ENCODE measurements at places on chromosomes 4 and X.

- H3K4me3 ChIP-seq, result no peak overlapping the region
- H3K27me3 ChIP-seq, result no peaks in the 10 kb centered on the region
- DNase-seq, result no peak
- no peak overlapping the region for H3K27ac ChIP-seq
These were observed 421.8 kb downstream of the HNRNPD start for GRCh38 chr4:81951891-81952455.

GRCh38 chr4:1447676-1448588 is 41.7 kb upstream of the NKX1-1 start:
- H3K36me3 ChIP-seq, result no peaks in the 10 kb centered on the region
- H3K27me3 ChIP-seq, result no peaks in the 10 kb centered on the region
- H3K4me1 ChIP-seq, result no peaks in the 10 kb centered on the region
- H3K27ac ChIP-seq, result no peak overlapping the region
- H3K4me3 ChIP-seq, result no peak overlapping the region

DNA sequence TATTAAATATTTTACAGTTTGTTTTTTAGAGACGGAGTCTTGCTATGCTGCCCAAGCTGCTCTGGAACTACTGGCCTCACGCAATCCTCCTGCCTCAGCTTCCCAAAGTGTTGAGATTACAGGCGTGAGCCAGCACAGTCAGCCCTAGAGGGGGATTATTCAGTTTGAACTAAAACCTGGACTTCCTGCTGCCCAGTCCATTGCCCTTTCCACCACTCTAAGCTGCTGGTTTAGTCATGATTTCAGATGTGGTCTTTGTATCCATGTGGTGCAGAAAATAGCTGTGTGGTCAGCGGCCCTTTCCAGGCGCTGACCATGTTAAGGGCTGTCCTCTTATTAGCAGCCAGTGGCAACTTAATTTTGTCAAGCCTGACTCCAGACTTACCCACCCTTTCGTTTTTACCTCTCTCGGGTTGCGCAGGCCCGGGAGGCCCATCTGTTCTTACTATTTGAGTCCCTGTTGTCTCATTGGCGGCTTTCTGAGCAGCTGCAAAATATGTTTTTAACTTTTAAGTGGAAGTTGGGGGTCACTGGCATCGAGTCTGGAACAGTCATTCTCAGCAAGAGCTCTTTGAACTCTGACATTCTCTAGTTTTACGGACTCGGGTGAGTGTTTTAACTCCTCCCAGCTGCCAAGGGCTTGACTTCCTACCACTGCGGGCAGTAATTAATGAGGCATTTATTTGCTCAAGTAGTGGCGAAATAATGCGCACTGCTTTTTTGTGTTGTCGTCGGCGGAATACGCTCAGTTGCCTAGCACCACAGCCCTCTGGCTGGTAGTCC is 773 bp upstream of the VMA21 start:
- peak overlapping the region; percentile 94 for H3K4me3 ChIP-seq
- no peaks in the 10 kb centered on the region for H3K36me3 ChIP-seq
- no peaks in the 10 kb centered on the region for H3K4me1 ChIP-seq
- no peak for DNase-seq
- H3K27me3 ChIP-seq, result no peaks in the 10 kb centered on the region

DNA sequence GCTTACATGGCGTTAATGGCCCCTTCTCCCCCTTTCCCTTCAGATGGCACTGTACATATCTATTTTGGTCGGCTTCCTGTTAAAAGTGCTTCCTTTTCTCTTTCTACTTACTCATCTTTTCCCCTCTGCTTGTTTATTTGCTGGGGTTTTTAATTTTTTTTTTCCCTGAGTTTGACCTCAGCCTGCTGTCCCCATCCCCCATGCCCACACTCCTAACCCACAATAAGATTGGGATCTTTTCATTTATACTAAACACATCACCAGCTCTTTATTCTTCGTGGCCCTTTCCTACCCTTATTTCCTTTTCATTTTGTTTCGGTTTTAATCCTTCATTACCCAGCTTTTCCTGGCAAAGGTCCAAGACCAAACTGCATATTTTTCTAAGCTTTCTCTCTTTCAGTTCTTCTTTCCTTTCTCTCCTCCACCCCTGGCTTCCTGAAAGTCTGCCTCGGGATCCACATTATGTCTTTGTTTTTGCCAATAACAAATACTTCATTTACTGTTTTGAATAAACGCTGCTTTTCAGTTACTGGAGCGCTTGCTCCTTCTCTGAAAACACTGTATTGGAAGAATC is 152.0 kb upstream of the USP9X start:
- no peak for DNase-seq
- H3K27me3 ChIP-seq, result no peaks in the 10 kb centered on the region
- H3K27ac ChIP-seq, result no peak overlapping the region
- no peaks in the 10 kb centered on the region for H3K4me1 ChIP-seq
- H3K36me3 ChIP-seq, result no peaks in the 10 kb centered on the region
- no peak overlapping the region for H3K4me3 ChIP-seq

DNA sequence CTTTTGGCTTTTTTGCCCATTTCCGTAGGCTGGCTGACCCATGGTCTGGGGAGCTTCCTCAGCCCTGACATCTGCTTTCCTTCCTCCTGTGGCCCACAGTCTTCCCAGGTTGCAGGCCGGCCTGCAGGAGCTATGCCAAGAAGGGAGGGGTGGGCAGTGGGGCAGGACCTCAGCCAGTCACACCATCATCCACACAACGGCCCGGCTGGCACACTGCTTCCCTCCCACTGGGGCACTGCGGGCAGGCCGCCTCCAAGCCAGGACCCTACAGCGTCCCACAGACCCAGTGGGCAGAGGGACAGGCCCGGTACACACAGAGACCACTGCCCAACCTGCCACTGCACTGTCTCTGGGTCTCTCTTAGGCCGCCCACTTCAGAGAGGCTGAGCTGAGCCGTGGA is 38.0 kb downstream of the CTBP1 start:
- no peaks in the 10 kb centered on the region for H3K27me3 ChIP-seq
- no peak overlapping the region for H3K27ac ChIP-seq
- DNase-seq, result no peak
- no peaks in the 10 kb centered on the region for H3K4me1 ChIP-seq
- no peak overlapping the region for H3K4me3 ChIP-seq

DNA sequence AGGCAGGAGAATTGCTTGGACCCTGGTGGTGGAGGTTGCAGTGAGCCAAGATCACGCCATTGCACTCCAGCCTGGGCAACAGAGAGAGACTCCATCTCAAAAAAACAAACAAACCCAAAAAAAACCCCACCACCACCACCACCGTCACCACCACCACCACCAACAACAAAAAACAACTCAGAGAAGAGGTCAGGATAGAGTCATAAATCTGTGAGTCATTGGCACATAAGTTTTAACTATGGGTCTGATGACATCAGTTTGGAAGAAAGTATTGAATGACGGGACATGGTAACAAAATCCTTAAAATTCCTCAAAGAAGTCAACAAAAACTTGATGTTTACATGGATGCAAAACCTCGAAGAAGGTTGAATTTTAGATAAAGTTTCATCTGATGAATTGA is 288.0 kb upstream of the SFRP2 start:
- no peak overlapping the region for H3K4me3 ChIP-seq
- no peaks in the 10 kb centered on the region for H3K4me1 ChIP-seq
- no peak overlapping the region for H3K27ac ChIP-seq
- H3K36me3 ChIP-seq, result no peaks in the 10 kb centered on the region

DNA sequence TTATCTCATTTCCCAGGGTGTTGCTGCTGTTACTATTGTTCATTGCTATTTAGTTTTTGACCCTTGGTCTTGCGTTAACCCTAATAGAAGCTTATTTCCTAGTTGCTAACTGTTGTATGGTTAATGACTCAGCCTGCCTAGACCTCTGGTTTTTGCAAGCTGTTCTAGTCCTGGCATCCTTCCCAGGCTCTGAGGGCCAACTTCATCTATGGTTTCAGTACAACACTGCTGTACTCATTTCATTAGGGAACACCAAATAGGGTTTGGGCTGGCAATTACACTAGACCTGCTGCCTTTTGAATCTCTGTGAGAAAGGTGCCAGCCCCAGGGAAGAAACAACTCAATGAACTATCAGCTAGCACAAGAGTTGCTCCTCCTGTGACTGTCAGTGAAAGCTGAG is 59.6 kb downstream of the DCX start:
- no peaks in the 10 kb centered on the region for H3K36me3 ChIP-seq
- no peaks in the 10 kb centered on the region for H3K27me3 ChIP-seq
- no peaks in the 10 kb centered on the region for H3K4me1 ChIP-seq
- DNase-seq, result no peak
- H3K4me3 ChIP-seq, result no peak overlapping the region
- no peak overlapping the region for H3K27ac ChIP-seq

DNA sequence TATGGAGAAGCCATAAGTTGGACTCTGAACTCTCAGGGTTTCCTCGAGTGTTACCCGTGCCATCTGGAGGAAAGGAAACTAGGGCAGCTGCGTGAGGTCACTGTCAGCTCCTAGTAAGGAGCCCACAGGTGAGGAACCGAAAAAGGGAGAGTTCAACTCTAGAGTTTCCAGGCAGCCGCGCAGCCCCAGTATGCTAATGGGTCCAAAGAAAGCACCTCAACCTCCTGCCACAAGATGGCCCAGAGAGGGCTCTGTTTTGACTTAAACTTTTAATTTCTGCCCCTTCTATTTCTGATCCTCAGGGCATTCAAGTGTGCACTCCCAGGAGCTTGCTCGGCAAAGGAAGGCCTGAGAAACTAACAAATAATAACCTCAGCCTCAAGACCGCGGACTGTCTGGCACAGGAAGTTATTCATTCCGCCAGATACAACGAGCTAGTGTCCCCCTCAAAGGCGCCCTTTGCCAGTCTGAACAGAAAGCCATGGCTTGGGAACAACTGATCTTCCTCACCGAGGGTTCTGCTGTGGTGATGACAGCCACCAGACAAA is 13.9 kb downstream of the SCARB2 start:
- no peak for DNase-seq
- H3K36me3 ChIP-seq, result no peaks in the 10 kb centered on the region
- H3K27ac ChIP-seq, result no peak overlapping the region
- H3K27me3 ChIP-seq, result no peaks in the 10 kb centered on the region

GRCh38 chr4:173532725-173533511 is 2.9 kb upstream of the HAND2 start:
- H3K27me3 ChIP-seq, result peaks cover 93% of the 10 kb centered on the region
- no peak overlapping the region for H3K4me3 ChIP-seq
- H3K4me1 ChIP-seq, result no peaks in the 10 kb centered on the region
- DNase-seq, result no peak

GRCh38 chrX:65644621-65645289 is 22.7 kb upstream of the MSN start:
- H3K4me1 ChIP-seq, result no peaks in the 10 kb centered on the region
- no peak for DNase-seq
- no peak overlapping the region for H3K27ac ChIP-seq
- H3K36me3 ChIP-seq, result no peaks in the 10 kb centered on the region

GRCh38 chr4:69563424-69563823 is 67.7 kb upstream of the UGT2B4 start:
- H3K4me3 ChIP-seq, result no peak overlapping the region
- H3K36me3 ChIP-seq, result no peaks in the 10 kb centered on the region
- no peak for DNase-seq
- no peaks in the 10 kb centered on the region for H3K27me3 ChIP-seq
- no peaks in the 10 kb centered on the region for H3K4me1 ChIP-seq
- no peak overlapping the region for H3K27ac ChIP-seq

DNA sequence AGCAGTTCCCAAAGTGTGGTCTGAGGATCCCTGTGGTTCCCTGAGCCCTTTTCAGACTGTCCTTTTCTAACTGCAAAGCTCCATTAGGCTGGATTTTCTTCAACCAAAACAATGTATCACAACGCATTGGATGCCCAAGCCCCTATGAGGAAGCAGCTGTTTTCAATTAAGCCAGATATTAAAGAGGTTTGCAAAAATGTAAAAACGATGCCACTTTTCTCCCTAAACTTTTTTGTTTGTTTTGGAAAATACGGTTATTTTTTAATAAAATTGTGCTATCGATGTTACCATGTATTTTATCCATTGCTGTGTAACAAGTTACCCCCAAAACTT is 170.4 kb upstream of the BCOR start:
- H3K4me3 ChIP-seq, result no peak overlapping the region
- 0 out of 2 replicates have a peak, but pooled peaks cover 3% of the 10 kb centered on the region for H3K4me1 ChIP-seq
- no peak for DNase-seq
- no peaks in the 10 kb centered on the region for H3K27me3 ChIP-seq
- no peak overlapping the region for H3K27ac ChIP-seq
- no peaks in the 10 kb centered on the region for H3K36me3 ChIP-seq

DNA sequence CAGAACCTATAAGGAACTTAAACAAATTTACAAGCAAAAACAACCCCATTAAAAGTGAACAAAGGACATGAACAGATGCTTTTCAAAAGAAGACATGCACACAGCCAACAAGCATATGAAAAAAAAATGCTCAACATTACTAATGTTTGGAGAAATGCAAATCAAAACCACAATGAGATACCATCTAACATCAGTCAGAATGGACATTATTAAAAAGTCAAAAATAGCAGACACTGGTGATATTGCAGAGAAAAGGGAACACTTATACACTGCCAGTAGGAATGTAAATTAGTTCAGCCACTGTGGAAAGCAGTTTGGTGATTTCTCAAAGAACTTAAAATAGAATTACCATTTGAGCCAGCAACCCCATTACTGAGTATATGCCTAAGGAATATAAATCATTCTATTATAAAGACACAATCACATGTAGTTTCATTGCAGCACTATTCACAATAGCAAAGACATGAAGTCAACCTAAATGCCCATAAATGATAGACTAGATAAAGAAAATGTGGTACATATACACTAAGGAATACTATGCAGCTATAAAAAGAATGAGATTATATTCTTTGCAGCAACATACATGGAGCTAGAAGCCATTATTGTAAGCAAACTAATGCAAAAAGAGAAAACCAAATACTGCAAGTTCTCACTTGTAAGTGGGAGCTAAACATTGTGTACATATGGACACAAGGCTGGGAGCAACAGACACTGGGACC is 1509.4 kb downstream of the TECRL start:
- no peaks in the 10 kb centered on the region for H3K27me3 ChIP-seq
- H3K4me1 ChIP-seq, result no peaks in the 10 kb centered on the region
- H3K27ac ChIP-seq, result no peak overlapping the region
- H3K4me3 ChIP-seq, result no peak overlapping the region
- DNase-seq, result no peak

DNA sequence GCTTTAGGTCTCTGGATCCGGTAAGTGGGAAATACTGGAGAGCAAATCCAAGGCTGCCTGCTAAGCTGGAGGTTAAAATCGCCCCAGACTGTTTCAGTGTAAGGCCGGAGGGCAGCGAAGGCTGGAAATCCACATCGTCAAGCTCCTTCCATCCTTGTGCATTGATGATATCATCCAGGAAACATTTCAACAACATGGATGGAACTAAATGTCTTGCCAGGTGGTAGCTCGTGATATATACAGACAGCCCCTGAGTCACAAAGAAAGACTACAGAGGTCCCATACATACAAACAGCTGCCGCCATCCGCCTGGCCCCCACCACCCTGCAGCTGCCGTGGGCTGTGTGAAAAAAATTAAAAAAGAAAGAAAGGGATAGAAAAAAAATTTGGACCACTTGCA is 148.9 kb upstream of the RBPJ start:
- H3K36me3 ChIP-seq, result no peaks in the 10 kb centered on the region
- H3K4me3 ChIP-seq, result no peak overlapping the region
- no peaks in the 10 kb centered on the region for H3K4me1 ChIP-seq
- DNase-seq, result no peak
- no peak overlapping the region for H3K27ac ChIP-seq
- no peaks in the 10 kb centered on the region for H3K27me3 ChIP-seq

Measured in iPS DF 6.9 (cell line).